ENCODE measurements at places on chromosomes 12 and 14.
A peak's percentile ranks its signal among the peaks of the same experiment; 100 is the strongest.

DNA sequence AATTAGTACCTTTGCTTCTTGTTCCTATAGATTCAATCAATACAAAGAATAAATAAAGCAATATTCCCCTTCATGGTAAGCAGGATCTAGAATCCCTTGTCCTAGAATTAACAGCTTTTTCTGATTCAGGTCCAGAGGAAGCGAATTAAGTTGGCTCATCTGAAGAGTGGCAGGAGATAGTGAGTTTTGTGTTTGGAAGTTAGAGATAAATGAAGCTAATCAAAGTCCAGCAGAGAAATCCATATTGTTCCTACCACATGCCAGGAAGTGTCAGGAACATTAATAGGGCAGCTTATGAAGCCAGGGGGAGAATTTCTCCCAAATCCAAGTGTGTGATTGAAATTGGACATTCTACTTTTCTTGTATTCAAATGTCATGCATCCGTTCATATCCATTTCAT is 13.9 kb downstream of the CAPZA3 start:
- no peak for DNase-seq

DNA sequence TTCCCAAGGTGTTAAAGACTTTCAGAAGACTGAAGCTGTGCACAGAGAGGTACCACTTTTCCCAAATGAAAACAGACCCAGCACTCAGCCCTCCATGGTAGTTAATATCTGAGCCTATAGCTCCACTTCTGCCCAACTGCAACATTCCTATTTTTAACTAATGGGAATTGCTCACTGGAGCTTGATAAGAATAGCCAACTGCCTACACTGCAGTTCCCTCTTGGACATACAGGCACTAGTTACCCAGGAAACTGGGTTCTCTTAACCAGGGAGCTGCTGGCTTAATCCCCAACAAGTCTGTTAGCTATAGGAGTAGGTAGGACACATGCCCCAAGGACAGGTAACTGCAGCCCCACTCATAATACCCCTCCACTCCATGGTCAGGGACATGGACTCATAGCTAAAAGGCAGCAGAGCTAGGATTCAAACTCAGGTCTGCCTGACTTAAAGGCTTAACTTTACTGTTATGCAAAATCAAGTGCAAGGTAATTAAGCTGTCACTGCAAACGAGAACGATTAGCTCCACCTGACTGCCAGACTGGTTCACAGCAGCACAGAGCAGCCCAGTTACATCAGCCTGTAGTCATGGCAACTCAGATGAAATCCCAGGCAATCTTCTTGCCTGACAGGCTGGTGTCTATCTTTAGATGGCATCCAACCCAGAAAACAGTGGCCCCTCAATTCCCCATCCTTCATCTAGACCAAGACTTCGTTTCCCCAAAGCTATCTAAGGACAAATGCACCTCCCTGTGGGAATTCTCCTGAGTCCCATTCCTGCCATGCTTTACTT is 77.1 kb upstream of the ACTN1 start:
- no peak for DNase-seq

- DNase-seq: no peak
Observed at GRCh38 chr14:79404874-79405511, 806.3 kb downstream of the DIO2 start.

DNA sequence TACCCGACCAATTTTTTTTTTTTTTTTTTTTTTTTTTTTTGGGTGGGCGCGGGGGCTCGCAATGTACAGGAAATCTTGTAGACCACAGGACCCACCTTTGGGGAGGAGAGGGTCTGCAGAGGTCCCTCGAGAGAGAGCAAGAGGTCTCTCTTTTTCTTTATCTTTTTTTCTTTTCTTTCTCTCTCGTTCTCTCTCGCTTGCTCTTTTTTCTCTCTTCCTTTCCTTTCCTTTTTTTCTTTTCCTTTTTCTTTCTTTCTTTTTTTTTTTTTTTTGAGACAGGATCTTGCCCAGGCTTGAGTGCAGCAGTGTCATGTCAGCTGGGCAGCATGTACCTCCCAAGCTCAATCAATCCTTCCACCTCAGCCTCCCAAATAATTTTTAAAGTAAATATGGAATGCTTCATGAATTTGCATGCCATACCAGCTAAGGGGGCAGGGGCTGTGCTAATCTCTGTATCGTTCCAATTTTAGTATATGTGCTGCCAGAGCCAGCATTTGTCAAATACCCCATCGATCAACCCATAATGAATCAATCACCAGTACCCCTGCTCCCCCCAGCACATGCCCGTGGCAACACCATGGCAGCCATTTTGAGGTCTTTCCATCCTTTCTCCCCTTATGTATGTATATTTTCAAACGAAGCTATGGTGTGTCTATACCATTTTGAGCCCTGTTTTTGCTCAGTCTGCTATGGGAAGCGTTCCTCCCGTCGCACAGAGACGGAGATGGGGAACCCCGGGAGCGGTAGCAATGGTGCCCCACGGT is 9.3 kb downstream of the PAPLN start:
- DNase-seq: no peak

DNA sequence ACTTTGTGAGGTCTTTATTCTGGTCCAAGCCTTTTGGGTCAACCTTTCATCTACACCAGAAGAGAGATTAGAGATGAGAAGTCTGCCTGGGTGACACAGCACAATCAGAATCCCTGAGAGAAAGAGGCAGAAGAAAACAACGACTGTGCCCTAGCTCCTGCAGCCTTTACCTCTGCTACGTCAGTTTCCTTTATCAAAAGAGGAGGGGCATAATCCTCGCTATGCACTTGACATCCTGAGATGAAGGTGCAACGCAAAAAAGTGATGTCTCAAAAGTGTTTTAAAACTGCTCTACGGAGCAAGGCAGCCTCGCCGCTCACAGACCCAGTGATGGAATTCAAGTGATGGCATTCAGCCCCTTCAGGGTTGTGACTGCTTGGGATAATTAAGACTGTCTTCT is 21.7 kb downstream of the ZDHHC22 start:
- DNase-seq: no peak

- peak; percentile 24 for DNase-seq
Observed at GRCh38 chr12:95582230-95583058, 31.2 kb upstream of the USP44 start.

DNA sequence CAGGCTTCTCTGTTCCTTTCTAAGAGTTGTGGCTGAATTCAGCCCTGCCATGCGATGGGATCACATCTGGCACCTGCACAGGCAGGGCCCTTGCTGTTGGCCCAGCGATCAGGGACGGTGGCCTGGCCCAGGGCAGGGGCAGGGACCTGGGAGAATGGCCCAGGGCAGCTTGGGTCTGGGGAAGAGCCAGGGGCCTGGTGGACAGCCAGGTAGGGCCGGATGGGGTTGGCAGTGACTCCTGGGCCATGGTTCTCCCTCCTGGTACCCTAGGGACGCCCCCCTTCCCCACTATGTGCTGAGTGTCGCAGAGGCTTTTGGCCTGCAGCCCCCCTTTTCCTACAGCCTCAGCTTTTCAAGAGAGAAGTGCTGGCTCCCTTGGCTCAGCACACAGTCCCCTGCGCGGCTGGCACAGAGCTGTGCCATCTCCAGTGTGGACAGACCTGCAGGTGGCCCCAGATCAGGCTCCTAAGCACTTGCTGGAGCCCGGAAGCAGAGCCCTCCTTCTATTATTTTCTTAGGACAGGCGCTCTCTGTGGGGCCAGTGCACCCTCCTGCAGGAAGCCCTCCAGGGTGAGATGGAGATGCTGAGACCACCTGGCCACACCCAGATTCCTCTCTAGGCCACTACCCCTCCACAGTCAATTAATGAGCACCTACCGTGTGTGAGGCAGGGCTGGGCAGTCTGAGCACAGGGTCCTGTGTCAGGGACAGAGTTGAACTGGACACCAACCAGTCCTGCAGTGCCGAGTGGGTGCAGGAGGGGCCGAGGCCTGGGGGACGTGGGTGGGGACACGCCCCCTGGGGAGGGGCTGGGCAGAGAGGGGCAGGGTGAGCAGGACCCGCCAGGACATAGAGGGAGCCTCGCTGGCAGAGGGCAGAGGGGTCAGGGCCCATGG is 267.6 kb downstream of the ADGRD1 start:
- DNase-seq: no peak

DNA sequence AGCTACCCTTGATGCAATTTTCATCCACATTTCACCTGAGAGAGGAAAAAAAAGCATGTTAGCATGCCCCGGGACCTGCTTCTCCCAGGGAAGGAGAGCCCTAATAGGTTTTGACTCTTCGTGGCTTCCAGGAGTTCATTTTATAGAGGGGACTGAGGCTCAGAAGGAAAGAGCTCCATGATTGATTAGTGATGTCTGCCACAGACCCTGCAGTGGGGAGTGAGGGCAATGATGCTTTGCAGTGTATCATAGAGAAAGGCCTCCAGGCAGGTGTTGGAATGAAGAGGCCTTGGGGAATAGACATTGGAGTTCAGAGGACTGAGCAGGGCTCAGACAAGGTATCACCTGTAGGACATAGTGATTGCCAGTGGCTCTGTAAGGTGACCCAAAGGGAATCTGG is 41.5 kb downstream of the RNFT2 start:
- no peak for DNase-seq

DNA sequence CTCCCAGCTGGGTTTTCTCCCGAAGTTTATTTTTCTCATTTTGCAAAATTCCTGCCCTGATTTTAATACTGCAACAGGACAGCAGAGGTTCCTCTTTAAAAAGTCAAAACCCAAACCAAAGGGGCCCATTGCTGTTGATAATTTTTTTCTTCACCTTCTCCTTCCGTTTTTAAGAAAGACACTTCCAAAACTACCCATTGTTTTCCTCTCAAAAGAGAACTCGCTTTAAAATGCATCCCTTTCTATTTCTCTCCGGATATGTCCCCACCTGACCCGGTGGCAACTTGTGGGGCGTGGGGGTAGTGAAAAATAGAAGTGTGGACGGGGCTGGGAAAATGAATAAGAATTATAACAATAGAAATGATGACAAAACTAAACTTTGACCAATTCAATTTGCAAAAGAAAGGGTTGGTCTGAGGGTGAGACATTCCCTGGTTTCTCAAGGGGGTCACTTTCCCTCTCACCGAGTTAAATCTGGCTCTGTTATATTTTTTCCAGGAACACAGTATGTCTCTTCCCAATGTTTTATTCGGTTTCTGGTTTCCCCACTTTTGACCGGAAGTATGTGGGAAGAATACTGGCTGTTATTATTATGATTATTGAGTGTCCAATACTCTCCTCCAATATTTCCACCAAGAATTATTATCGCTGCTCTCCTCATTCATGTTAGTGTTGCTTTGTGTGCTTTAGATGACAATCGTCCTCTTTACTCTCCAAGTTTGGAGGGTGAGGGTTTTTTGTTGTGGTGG is 4.1 kb upstream of the TBX5 start:
- no peak for DNase-seq

GRCh38 chr12:50625029-50625925 is 120.5 kb downstream of the DIP2B start:
- no peak for DNase-seq

DNA sequence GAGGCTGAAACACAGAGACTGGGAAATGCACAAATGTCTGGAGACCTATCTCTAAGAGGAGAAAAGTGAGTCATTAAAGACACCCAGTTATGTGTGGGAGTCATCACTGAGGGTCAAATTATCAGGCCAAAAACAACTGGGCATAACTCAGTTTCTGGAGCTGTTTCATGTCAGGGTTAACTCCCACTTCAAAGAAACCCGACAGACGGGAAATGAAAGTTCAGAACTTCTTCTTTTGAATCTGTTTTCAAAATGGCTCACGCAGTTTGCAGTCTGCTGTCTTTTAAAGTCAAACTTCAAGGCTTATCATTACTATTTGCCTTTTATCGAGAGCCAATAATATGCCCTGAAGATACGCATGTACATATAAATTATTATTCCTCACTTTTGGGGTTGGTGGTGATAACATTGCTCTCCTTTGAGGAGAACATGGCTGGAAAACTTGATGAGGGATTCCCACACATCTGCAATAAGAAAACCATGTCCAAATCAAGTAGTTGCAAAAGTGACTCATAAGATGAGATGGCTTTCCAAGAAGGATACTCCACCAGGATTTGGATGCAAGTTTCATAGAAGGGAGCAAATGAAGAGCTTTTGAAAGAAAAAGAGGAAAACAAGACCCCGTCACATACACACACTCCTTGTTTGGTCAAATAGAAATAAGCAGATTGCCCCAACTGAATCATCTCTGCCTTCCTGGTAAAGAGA is 341.4 kb downstream of the ADAMTS20 start:
- no peak for DNase-seq

DNA sequence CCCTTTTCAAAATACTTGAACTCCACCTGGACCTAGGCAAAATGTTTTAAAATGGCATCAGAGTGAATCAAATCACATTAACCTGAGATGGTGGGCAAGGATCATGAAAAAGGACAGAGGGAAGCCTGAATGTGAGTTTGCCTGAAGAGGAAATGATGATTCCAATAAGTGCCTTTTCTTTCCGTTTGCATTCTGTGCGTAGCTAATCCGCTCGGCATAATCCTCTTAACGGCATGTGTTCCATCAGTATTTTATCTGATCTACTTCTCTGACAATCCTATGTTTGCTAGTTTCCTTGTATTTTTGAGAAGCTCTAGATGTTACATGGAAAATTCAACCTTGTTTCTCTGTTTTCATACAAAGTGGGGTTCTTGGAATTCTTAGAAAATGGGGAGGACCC is 354.6 kb downstream of the NRXN3 start:
- DNase-seq: no peak

DNA sequence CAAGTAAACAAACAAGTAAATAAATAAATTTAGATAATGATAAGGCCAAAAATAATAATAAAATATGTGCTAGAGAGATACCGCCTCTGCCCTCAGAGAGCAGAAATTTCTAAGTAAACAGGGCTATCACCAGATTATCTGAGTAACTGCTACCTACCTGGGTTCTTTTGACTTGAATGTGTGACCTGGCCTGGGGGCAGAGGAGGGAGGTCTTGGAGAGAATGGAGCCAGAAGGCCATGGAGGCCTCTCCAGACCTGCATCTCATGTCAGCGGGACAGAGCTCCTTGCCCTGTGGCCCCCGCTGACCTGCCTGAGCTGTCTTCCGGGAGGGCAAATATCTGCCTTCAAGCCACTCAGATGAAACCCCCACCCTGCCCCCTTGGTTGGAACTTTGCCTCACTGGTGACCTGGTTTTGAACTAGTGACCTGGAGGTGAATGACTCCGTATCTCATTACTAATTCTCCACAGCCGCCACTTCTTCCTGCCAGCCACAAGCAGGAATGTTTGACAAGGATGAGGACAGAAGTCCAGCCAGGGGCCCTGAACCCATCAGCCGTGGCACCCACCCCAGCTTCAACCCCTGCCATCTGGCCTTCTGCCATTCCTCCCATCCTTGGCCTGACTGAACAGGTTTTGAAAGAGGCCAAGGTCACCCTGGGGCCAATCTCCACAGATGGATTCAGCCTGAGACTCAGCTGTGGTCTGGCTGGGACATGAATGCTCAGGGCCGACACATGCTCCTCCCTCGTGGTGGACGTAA is 86.8 kb upstream of the PARP11 start:
- no peak for DNase-seq

- no peak for DNase-seq
Observed at GRCh38 chr12:78864870-78865463, 393 bp downstream of the SYT1 start.

Measured in Calu3 (cell line).